ENCODE measurements at places on chromosomes 11 and 22.

- no peak for DNase-seq
Measured at GRCh38 chr11:9057007-9057406, 34.4 kb downstream of the SCUBE2 start.

DNA sequence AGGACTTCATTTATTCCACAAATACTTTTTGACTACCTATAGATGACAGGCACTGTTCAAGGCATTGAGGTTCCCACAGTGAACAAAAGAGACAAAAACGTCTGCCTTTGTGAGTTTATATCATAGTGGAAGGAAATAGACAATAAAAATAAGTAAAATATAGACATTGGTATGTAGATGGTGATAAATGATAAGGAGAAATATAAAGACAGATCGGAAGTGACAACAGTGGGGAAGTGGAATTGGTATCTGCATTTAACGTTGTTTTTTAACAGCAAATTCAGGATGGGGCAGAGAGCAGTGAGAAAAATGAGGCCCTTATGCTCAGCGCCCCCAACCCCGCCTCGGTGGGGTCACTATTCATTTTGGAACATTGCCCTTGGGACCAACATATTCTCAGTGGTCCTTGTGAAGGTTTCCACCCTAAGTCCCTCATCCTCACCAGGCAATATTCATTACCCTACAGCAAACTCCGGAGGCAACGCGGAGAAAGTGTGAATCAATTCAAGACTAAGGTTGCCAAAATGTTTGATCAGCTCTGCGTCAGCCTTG is 627 bp upstream of the PEX26 start:
- DNase-seq = no peak

- no peak for DNase-seq
Measured at GRCh38 chr11:59668188-59668949, 468 bp downstream of the PATL1 start.

GRCh38 chr11:105229761-105230160 is 90.2 kb upstream of the CARD18 start:
- no peak for DNase-seq

- no peak for DNase-seq
Measured at GRCh38 chr11:103175461-103176129, 66.4 kb downstream of the DYNC2H1 start.

GRCh38 chr11:134502153-134502550 is 90.1 kb upstream of the B3GAT1 start:
- DNase-seq = no peak

GRCh38 chr11:31243706-31244105 is 125.8 kb downstream of the DCDC1 start:
- DNase-seq = no peak

DNA sequence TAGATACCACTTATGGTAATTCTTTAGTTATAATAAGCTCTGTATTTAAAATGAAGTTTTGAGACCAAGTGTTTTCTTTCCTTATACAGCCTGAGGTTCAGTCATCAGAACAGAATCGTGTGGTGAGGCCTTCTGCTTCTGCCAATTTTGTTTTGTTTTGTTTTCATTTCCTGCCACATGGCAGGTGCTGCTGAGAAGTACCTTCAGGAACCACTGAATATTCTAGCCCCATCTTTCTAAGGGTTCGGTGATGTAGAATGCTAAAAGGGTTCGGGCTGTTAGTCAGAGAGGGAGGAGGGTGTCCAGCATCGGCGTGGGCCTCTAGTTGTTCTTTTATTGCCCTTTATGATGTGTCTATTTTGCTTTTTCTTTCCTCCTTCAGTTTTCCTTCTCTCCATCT is 25.8 kb downstream of the TNRC6B start:
- no peak for DNase-seq

DNA sequence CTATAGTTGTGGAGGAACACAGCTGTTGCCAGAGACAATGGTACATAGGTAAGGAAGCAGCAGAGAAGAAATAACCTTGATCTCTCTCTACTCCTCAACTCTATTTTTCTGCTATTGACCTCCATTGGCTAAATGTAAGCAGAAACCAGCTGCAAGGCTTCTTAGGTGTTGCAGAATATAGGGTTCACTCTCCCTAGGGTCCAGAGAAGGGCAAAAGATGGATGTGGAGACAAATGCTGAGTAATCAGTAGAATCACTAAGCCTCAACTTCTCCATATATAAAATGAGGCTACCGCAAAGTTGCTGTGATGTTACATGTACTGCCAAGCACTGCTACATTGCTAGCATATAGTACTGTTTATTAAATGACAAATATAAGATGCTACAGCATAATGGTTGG is 120.6 kb downstream of the PDE3B start:
- DNase-seq = no peak

- DNase-seq = no peak
Measured at GRCh38 chr11:110989428-110990133, 255.9 kb upstream of the POU2AF2 start.

- DNase-seq = no peak
Measured at GRCh38 chr22:39205344-39206021, 39.3 kb downstream of the PDGFB start.

DNA sequence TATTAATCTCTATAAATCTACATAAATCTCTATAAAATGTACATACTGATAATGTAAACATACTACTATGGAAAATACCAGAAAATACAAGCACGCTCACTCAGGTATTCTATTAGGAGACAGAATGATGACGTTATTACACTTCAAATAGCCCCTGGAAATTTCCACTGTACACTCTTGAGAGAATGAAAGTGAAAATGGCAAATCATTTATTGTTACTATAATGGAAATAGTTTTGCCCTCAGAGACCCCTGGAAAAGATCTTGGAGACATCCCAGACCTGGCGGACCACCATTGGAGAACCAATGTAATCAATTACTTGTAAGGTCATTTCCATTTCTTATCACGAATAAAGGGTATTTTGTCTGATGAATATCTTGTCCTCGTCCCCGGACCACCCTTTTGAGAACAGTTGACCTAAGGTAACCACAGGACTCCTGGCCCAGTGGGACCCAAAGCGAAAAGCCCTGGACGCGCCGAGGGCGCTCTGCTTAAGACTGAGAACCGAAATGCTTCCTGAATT is 509 bp upstream of the PRRG4 start:
- peak; percentile 28 for DNase-seq

GRCh38 chr22:37206118-37206840 is 6.0 kb downstream of the SSTR3 start:
- DNase-seq = no peak

DNA sequence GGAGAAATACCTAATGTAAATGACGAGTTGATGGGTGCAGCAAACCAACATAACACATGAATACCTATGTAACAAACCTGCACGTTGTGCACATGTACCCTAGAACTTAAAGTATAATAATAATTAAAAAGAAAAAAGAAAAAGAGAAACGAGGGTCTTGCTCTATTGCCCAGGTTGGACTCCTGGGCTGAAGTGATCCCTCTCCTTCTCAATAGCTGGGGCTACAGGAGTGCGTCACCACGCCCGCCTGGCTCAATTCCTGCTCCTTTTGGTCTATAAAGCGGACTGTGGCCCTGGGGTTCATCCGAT is 521 bp upstream of the PTS start:
- DNase-seq = no peak

DNA sequence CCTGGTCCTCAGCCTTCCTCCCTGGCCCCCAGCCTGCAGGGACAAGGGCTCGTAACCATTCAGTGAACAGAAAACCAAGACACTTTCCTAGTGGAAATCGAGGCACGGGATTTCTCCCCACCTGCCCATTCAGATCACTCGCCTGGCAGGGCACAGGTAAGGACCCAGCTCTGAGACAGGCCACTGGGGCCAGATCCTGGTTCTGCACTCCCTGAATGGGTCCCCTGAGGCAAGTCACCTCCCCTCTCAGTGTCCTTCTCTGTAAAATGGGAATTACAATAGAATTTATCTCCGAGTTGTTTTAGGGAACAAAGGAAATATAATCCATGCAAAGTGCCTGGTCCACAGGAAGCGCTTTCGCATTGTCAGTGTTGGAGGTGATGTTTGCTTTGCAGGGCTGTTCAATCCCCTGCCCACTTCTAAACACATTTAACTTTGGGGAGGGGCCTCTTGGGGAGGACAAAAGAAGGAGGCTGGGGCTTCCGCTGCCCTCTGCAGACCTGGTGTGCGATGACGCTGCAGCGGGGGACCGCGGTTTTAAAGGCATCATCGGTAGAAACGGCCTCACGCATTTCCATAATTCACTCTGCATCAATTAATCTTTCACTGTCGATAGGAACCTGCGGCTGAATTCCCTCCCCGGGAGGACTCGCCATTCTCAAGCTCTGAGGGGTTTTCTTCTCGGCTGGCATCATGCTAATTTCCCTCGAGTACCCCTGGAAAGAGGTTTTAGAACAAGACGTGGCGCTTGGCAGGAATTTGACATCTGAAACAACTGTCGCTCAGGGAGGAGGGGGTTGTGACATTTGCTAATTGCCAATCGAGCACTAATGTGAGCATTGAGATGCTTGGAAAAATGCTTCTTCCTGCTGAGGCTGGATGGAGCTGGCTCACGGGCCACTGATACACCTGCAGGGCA is 70.4 kb upstream of the FGF3 start:
- DNase-seq = no peak

DNA sequence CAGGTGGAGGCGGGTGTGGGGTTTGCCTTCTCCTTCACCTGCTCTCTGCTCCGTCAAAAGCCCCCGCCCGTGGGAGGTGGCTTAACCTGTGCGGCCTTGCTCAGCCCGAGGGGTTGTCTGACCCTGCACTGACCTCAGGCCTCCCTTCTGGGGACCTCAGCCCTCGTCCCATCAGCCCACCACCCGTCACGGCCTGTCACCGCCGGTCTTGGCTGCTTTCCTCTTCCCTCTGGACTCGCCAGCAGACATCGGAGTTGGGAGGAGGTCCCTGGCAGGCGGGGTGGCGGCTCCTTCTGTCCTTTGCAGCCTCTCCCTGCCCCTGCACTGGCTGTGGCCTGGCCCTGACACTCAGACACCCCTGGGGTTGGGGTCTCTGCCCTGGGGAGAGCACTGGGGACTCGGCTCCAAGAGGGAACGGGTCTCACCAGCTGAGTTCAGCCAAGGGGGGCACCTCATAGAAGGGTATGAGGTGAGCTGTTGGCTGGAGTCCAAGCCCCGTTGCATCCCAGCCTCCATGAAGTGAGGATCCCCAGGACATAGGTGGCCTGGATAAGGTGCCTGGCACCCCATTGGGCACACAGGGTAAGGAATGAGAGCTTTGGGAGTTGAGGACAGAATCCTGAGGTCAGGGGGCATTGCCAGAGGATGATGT is 999.6 kb downstream of the BRD1 start:
- peak; percentile 58 for DNase-seq

- no peak for DNase-seq
Measured at GRCh38 chr22:36856792-36857135, 4.0 kb upstream of the NCF4 start.

GRCh38 chr11:128448981-128449713 is 138.2 kb downstream of the ETS1 start:
- DNase-seq = no peak
